ENCODE measurements at places on chromosomes 13 and 19.
A peak's percentile ranks its signal among the peaks of the same experiment; 100 is the strongest.

- peak; percentile 65 for DNase-seq
Measured at GRCh38 chr19:9674663-9675357, at the start of gene ZNF562. Gene ZNF562, minus strand, starts transcription at chr19:9675100. Its CDS starts 14,356 bp downstream, at chr19:9660744.

GRCh38 chr13:35600137-35600536 is 123.6 kb upstream of the MAB21L1 start:
- no peak for DNase-seq

DNA sequence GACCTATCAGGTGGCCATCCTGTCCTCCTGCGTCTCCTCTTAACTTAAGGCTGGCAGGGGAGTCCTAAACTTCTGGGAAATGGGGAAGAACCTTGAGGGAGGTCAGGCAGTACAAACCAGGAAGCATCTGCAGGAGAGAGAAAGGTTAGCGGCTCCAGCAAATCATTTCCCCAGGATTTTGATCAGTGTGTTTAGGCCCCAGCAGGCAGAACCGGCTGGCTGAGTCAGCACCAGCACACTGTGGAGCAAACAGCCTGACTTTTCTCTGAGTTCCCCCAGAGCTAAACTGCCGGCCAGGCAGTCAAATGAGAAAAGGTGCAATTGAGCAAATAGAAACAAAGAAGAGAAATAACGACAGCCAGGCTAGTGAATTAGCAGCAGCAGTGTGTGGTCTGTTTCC is 46.7 kb upstream of the MEDAG start:
- DNase-seq = no peak

- no peak for DNase-seq
Measured at GRCh38 chr13:89375839-89376238, 1704.7 kb downstream of the SLITRK5 start.

DNA sequence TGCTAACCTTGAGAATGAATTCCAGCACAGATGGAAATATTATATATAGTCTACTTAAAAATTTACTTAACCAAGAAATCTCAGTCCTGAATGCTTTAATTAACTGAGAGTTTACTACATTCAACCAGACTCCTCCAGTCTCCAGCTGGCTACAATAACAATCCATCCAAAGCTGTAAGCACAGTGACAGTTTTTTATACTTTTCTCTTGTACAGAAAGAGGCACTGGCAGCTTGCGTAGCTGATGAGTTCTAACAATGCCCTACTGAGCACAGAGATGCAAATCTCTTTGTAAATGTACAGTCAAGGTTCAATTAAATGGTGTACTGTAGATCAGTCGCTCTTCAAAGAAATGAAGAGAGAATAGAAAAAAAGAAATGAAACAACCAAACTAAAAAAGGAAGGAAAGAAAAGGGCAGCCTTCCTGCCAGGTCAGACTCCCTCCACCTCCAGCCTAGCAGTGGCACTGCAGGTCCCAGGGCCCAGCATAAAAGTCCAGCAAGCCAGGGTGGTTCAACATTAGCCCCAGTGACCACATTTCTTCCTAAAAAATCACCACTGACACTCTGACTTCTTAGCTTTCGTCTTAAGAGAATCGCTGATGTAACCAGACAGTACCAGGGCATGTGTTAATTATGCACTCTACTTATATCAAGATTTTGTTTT is 88.4 kb downstream of the SACS start:
- no peak for DNase-seq

All from NCI-H2029 treated with DMSO at 0.1 percent for 48 hours (cell line).